ENCODE measurements at places on chromosomes 5 and 9.

GRCh38 chr9:97412626-97413385 is 910 bp downstream of the TDRD7 start:
- H3K4me1 ChIP-seq, result peaks cover 3% of the 10 kb centered on the region
- no peak for DNase-seq
- no peaks in the 10 kb centered on the region for H3K27me3 ChIP-seq
- peak overlapping the region; percentile 56 for H3K27ac ChIP-seq
- H3K4me3 ChIP-seq, result peak overlapping the region; percentile 74
- H3K36me3 ChIP-seq, result no peaks in the 10 kb centered on the region

DNA sequence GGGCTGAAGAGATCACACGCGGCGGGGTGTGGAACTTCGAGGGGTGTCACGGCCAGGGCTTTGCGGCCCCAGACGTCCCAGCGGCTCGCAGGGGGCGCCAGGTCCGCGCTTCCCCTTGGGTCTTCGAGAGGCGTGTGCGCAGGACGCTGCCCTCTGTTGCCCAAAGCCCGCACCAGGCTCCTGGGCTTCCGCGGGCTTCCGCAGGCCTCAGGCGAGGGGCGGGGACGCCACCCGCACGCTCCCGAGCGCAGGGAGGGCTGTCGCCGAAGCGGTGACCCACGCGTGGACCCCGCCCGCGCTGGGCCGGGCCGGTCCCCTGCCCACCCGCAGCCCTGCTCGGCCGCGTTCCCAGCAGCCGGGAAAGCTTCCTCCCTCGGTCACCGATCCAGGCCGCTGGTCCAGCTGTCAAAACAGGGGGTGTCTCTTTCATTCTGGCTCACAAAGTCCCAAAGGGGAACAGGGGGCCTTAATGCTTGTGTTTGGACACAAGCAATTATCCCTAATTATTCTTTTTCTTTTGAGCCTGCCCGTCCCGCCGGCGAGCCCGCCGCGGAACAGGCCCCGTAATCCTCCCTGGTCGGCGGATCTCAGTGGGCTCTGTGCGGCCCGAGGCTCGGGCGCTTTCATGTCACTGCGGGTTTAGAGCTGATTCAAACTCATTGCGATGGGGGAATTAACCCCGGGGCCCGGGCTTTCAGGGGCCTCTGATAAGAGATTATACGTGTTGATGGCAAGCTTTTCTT is 60.6 kb downstream of the TMEM174 start:
- no peaks in the 10 kb centered on the region for H3K36me3 ChIP-seq
- H3K27me3 ChIP-seq, result peaks cover 61% of the 10 kb centered on the region
- no peak overlapping the region for H3K27ac ChIP-seq

DNA sequence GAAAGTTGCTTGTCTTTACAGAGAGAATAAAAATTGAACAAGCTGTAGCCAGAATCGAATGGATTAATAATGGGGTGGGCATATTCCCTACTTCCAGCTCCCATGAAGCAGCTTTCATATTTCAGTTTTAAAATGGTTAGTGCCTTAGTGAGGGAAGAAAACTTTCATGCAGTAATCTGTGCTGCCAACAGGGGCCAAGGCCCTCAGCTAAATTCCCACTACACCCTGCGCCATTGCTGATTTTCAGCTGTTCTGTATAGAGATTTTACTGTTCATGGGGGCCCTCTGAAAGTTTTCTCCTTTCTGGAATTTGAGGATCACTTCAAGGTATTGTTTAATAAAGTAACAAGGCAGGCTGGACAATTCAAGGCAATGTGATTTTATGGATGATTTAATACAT is 58.2 kb downstream of the CAST start:
- peaks cover 12% of the 10 kb centered on the region for H3K36me3 ChIP-seq
- no peak for DNase-seq
- peaks cover 3% of the 10 kb centered on the region for H3K4me1 ChIP-seq
- H3K27me3 ChIP-seq, result no peaks in the 10 kb centered on the region
- no peak overlapping the region for H3K4me3 ChIP-seq

- peak; percentile 65 for DNase-seq
- peaks cover 10% of the 10 kb centered on the region for H3K4me1 ChIP-seq
- H3K27me3 ChIP-seq, result peaks cover 3% of the 10 kb centered on the region
- no peaks in the 10 kb centered on the region for H3K36me3 ChIP-seq
These were observed 4.0 kb upstream of the MYORG start for GRCh38 chr9:34380511-34381315.

- DNase-seq, result no peak
- H3K36me3 ChIP-seq, result no peaks in the 10 kb centered on the region
- H3K4me3 ChIP-seq, result no peak overlapping the region
- peaks cover 20% of the 10 kb centered on the region for H3K27me3 ChIP-seq
- no peak overlapping the region for H3K27ac ChIP-seq
These were observed 9.0 kb upstream of the IFNA8 start for GRCh38 chr9:21399956-21400355.

DNA sequence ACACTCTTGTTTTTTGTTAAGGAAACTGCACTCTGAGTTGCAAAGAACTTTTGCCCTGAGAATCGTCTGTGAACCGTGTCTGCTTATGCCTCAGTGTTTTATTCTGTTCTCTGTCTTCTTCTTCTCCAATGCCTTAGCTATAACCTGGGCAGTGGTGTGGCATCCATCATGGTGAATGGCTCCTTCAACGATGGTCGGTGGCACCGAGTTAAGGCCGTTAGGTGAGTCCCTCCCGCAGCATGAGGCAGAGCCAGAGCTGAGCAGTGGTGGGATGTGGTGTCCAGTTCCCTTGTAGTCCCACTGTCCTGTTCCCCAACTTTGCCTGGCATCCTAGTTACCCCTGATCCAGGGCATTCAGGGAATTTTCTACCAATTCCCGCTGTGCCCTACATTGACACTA is 98.3 kb downstream of the LIFR start:
- no peak overlapping the region for H3K4me3 ChIP-seq
- no peak overlapping the region for H3K27ac ChIP-seq
- H3K36me3 ChIP-seq, result no peaks in the 10 kb centered on the region
- DNase-seq, result no peak

- H3K36me3 ChIP-seq, result no peaks in the 10 kb centered on the region
- DNase-seq, result no peak
- H3K4me1 ChIP-seq, result no peaks in the 10 kb centered on the region
- H3K4me3 ChIP-seq, result no peak overlapping the region
- H3K27ac ChIP-seq, result no peak overlapping the region
These were observed 1156.8 kb upstream of the SEMA6A start for GRCh38 chr5:117731446-117731845.

DNA sequence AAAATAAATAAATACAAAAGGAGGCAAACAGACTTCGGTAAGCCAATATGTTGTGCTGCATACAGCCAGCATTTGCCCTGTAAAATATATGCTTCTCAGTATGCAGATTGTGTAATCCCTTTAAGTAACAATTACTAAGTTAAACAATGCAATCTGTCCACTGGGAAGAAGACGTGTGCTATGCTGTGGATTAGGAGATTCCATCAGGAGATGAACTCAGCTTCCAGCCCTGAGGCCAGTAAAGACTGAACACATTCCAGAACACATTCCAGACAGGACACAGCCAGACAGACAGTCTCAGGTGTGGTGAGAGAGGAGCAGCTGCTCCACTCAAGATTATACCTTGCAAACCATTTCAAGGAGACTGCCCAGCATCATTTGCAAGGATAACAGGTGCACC is 97.8 kb downstream of the MPDZ start:
- no peaks in the 10 kb centered on the region for H3K36me3 ChIP-seq
- no peak overlapping the region for H3K4me3 ChIP-seq
- no peaks in the 10 kb centered on the region for H3K27me3 ChIP-seq
- H3K4me1 ChIP-seq, result no peaks in the 10 kb centered on the region
- no peak for DNase-seq
- no peak overlapping the region for H3K27ac ChIP-seq

DNA sequence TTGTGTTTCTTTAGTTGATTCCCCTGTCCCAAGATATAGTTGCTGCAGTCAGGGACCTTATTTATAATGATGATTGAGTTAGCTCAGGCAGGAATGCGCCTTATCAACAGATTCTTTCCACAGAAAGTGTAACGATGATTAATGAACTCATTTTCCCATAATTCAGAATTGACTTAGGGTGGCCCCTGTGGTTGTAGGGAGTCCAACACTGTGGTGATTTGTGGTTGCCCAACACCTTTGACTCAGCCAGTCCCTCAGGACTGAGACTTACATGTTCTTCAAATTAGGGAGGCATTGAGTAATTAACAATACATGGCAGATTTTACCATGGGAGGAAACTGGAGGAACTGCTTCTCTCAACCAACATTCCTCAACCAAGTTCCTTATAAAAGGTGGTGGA is 221.9 kb downstream of the GABRG2 start:
- no peak overlapping the region for H3K4me3 ChIP-seq
- no peak for DNase-seq

GRCh38 chr9:86079865-86080469 is 19.4 kb downstream of the GOLM1 start:
- DNase-seq, result no peak
- H3K36me3 ChIP-seq, result no peaks in the 10 kb centered on the region
- no peak overlapping the region for H3K27ac ChIP-seq
- H3K4me1 ChIP-seq, result no peaks in the 10 kb centered on the region
- no peak overlapping the region for H3K4me3 ChIP-seq
- H3K27me3 ChIP-seq, result no peaks in the 10 kb centered on the region

GRCh38 chr9:18564018-18564880 is 90.3 kb downstream of the ADAMTSL1 start:
- DNase-seq, result no peak
- no peaks in the 10 kb centered on the region for H3K36me3 ChIP-seq
- no peaks in the 10 kb centered on the region for H3K4me1 ChIP-seq

GRCh38 chr5:140116716-140117115 is 2.8 kb downstream of the PURA start:
- no peak overlapping the region for H3K27ac ChIP-seq
- peaks cover 28% of the 10 kb centered on the region for H3K4me1 ChIP-seq
- no peak overlapping the region for H3K4me3 ChIP-seq
- no peaks in the 10 kb centered on the region for H3K36me3 ChIP-seq

- H3K36me3 ChIP-seq, result peaks cover 6% of the 10 kb centered on the region
- no peak for DNase-seq
- no peaks in the 10 kb centered on the region for H3K4me1 ChIP-seq
- H3K4me3 ChIP-seq, result no peak overlapping the region
- no peak overlapping the region for H3K27ac ChIP-seq
These were observed 116.2 kb downstream of the MAN2A1 start for GRCh38 chr5:109805883-109806282.

- peaks cover 19% of the 10 kb centered on the region for H3K27me3 ChIP-seq
- no peak for DNase-seq
- H3K4me1 ChIP-seq, result no peaks in the 10 kb centered on the region
- H3K36me3 ChIP-seq, result no peaks in the 10 kb centered on the region
These were observed 59.3 kb downstream of the FSTL4 start for GRCh38 chr5:133552925-133553525.

DNA sequence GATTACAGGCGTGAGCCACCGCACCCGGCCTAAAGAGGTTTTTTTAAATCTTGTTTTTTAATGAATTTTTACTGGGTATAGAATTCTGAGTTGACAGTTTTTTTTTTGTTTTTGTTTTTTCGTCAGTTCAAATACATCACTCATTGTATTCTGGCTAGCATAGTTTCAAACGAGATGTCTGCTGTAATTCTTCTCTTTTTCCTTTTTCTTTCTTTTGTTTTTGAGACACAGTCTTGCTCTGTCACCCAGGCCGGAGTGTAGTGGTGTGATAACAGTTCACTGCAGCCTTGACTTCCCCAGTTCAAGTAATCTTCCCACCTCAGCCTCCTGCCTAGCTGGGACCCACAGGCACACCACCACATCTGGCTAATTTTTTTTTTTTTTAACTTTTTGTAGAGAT is 2.2 kb upstream of the PRRT1B start:
- peaks cover 48% of the 10 kb centered on the region for H3K4me1 ChIP-seq
- DNase-seq, result no peak

DNA sequence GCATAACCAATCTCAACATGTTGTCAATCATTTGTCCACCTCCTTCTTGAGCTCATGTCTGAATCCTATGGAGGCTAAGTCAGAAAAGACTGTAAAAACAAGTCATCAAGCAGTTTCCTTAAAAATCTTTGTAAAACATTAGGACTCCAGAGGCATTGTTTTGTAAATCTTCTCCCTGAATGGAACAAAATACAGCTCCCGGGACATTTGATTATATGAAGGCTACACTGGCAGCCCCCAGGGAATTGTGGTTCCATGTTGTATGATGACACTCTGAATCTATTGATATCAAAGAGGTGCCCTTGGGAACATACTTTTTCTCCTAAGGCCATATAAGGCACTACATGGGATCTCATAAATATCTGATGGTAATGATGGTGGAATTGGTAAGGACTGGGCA is 83.2 kb upstream of the NUDT12 start:
- no peak for DNase-seq

- no peak overlapping the region for H3K4me3 ChIP-seq
- H3K36me3 ChIP-seq, result no peaks in the 10 kb centered on the region
- no peak for DNase-seq
- H3K4me1 ChIP-seq, result peaks cover 5% of the 10 kb centered on the region
These were observed 213.6 kb upstream of the S1PR3 start for GRCh38 chr9:88777498-88778312.

DNA sequence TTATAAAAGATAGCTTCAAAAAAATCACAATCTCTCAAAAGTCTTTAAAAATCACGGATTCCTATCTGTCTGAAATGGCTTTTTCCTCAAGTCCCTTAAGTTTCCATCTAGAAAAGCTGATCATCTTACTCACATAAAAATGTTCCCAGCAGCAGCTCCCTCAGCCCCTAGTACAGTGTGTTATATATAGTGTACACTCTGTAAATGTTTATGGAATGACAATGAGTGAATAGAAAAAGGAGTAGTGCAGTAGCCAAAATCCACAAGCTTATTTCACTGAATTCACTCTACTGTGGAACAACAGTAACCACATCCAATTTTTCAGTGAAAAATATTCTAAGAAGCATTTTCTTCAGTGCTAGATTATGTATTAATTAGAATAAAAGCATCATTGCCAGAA is 609.4 kb downstream of the DTWD2 start:
- no peaks in the 10 kb centered on the region for H3K4me1 ChIP-seq
- no peaks in the 10 kb centered on the region for H3K27me3 ChIP-seq
- DNase-seq, result no peak
- H3K4me3 ChIP-seq, result no peak overlapping the region
- no peaks in the 10 kb centered on the region for H3K36me3 ChIP-seq
- no peak overlapping the region for H3K27ac ChIP-seq

DNA sequence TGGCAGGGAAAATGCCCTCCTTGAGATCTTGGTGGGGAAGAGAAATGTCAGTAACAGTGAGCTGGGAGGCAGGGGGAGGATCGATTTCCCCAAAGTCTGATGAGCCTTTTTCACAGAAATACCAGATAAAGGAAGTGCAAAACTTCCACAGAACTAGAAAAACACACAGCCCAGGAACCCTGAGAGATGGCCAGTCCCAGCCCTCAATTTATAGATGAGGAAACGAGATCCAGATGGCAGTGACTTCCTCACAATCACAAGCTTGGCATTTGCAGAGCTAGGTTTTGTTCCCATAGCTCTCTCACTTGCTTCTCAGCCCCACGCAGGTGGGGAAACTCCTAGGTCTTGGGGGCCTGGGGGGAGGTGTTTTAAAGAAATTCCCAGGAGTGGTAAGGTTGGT is 3.8 kb upstream of the GGTA1 start:
- no peaks in the 10 kb centered on the region for H3K27me3 ChIP-seq
- no peak overlapping the region for H3K27ac ChIP-seq
- H3K4me1 ChIP-seq, result peaks cover 16% of the 10 kb centered on the region
- DNase-seq, result no peak
- no peaks in the 10 kb centered on the region for H3K36me3 ChIP-seq

GRCh38 chr5:17860660-17861315 is 226.5 kb downstream of the TAF11L14 start:
- DNase-seq, result no peak
- no peaks in the 10 kb centered on the region for H3K27me3 ChIP-seq
- no peak overlapping the region for H3K27ac ChIP-seq
- no peaks in the 10 kb centered on the region for H3K4me1 ChIP-seq

All from T-cell (primary cell).